NCI-H1694 (cell line): ENCODE measurements at places on chromosomes 4 and X.

DNA sequence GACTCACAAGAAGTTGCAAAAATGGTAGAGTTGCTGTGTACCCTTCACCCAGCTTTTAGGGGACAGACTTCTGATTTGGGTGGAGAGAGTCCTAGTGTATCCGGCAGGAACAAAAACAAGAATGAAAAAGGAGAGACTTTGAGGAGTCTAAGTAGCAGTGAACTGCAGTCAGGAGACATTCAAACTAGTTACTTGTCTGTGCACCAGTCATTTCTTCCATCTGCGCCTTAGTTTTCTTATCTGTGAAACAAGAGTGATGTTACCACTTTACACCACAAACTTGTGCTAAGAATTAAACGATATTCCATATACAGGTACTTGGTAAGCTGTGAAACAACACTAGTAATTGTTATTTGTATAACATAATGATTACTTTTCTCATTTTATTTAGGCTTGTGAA lies 47.3 kb downstream of the SH2D1A start:
- no peak for DNase-seq

DNA sequence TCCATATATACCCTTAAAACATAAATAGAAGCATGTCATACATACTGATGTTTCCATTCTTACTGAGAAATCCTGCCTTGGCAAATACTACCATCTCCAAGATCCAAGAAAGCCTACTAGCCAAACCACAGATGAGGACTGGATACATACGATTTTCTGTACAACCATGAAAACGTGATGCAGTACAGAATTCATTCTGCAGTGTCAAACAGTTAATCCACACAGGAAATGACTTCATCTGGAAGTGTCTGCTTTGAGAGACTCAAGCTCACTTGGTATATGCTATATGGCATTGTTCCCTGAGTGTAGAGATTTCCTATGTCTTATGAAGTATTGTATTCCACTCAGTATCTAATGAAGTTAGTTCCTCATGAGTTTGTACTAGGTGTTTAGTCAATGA lies 94.3 kb downstream of the CT47B1 start:
- DNase-seq: no peak

DNA sequence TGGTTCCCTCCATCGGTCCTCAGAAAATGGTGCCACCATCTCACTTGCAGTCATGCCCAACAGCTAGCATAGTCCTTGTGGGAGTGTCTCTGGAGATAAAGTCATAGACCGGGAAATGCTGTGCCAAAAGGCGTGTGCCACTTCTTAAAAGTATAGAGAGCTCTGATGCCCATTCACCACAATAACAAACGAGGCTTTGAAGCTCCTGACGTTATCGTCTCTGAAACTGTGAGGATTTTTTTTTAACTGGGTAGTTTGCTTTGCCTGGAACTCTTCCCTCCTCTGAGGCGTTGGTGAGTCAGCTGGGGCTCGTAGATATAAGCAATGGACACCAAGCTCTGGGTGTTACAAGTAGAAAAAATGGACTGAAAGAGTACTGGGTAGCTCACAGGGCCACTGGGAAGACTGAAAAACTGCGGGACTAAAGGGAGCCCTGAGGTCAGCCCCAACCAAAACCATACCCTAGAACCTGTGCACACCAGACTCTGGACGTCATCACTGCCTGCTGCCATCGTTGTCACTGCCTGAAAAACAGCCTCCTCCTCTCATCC lies 89.4 kb upstream of the TRIM2 start:
- DNase-seq: no peak

GRCh38 chrX:22424122-22424915 lies 151.6 kb downstream of the CBLL2 start:
- DNase-seq: no peak

GRCh38 chr4:186852073-186852420 lies 128.4 kb upstream of the FAT1 start:
- DNase-seq: no peak

DNA sequence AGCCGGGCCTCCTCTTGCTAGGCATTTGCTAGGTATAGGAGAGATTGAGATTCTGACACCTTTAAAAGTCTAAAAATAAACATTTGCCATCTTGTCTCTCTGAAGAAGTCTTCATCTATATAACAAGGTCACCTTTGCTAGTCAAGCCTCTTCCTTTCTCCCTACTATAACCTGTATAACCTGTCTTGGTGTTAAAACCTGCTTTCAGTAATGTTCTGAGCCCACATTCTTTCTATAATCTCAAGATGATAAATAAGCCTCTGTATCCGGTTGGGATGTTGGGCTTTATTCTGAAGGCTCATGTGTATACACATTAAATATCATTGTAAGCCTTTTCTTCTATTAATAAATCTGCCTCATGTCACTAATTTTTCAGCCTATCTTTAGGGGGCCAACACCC lies 10.2 kb downstream of the ASIC5 start:
- DNase-seq: no peak

GRCh38 chrX:23888887-23889501 lies 18.7 kb downstream of the APOO start:
- DNase-seq: no peak

GRCh38 chr4:159600061-159600460 lies 497.2 kb downstream of the RAPGEF2 start:
- no peak for DNase-seq

DNA sequence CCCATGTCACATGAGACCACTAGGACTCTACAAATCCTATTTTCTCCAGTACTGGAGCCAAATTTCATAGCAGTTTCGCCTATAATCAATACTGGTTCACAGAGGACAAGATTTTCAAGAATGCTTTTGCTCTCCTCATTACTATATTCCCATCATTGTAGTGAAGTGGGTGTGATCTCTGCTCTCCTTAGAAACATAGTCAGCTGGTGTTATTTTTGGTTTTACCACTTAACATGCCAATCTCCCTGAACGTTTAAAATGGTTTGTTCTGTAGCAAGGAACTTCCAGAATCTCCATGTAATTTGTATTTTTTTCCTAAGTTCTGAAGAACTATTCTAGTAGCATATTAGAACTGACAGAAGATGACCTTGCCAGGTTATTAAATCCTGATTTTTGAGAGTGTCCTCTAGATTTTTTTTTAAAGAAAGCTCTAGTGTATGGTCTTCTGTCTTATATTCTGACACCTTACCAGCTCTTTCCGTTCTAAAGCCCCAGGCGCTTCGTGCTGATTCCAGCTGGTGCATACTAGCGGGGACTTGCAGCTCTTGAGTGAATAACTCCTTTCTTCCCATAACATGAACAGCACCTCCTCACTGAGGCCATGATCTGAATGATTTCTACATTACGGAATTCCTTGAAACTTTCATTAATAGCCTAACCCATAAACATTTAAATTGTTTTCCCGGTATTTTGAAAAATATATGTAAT lies 1372.9 kb downstream of the TECRL start:
- DNase-seq: no peak

- DNase-seq: no peak
These were observed 169.6 kb upstream of the MXRA5 start for GRCh38 chrX:3516051-3516541.

DNA sequence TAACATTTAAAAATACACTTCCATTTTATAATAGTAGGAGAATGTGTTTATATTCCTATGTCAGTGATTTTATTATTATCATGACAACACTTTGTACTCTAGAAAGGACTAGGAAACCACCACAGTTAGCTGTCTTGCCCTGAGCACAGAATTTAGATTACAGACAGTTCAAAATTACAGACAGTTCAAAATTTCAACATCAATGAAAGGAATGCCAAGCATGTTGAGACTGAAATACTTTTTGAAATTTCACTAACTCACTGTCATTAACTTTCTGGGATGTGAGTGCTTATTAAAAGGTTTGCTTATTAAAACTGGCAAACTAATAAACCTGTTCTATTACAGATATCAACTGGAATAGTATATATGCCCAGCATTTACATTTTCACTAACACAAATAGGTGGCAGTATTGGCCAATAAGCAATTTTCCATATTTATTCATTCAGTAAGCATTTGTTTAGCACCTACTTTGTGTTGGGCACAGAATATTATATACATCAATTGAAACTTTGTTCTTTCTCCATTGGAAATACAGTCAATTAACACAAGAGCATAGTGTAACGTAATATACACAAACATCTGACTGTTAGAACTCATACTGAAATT lies 179.4 kb downstream of the FBXW7 start:
- no peak for DNase-seq

GRCh38 chr4:8153441-8153840 lies 5.2 kb downstream of the ABLIM2 start:
- no peak for DNase-seq

- DNase-seq: no peak
These were observed 1.2 kb downstream of the WDR44 start for GRCh38 chrX:118347131-118347530.

DNA sequence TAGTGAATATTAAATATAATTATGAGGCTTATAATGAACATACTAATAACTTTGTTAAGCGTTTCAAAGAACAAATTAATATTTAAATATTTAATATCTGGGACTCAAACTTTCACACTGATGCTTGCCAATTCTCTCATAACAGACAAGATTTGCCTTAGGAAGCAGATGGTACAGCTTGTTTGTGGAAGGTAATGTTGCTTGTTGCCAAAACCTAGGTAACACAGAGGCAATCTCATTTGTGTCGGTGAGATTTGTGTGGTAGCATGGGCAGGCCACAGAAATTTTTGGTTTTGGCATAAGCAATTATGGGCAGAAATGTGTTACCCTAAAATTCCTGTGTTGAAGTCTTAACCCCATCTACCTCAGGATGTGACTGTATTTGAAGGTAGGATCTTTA lies 114.9 kb upstream of the AFF2 start:
- DNase-seq: peak; percentile 64

DNA sequence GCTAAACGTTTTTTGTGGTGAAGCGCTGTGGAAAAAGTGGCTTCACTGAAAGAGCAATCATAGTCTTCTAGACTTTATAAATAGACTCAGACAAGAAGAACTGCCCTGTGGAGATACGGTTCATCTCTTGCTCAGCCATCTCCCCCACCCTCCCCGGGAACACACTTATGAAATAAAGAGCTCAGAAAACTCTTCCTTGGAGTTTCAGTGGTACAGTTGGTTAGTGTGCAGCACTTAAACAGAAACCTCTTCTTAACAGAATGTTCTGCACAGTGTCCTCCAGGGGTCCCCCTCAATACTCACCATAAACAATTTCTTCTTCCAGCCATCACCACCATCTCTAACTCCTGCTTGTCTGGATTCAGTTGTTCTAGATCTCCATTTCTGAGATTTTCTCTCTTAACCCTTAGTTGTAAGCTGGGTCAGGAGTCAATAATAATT lies 313.0 kb downstream of the ARHGAP10 start:
- DNase-seq: no peak

DNA sequence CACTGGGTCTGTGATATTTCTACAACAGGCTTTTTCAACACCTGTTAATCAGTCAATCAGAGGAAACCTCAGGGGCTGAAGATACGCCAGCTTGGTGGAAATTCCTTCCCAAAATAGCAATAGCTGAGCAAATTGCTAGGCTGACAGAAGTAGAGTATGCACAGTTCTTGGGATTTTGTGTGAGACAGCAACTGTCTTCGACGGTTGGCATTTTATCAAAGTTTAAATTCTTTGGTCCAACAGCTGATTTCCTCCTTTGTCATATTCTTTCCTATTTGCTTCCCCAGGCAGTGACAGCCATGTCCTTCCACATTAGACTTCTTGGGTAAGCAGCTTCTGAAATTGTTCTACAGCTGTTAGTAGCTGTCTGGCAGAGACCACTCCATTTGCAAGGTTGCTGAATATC lies 8.0 kb upstream of the PALLD start:
- DNase-seq: no peak

DNA sequence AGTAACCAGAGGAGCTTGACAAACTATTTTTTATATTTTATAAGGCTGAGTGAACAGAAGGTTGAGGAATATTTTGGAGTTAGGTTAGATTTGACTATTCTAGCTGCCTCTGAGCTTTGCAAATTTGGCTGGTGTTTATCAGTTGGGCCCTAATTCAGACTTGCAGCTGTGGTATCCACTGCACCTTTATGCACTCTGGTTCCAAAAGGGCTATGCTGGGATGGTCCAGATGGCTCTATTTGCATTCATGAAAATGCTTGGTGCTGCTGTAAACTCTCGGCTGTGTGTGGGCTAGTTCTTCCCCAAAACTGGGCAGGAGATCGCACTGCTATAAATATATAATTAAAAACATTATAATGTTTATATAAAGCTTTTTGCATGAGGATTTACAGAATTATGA lies 106.3 kb downstream of the REPS2 start:
- peak; percentile 11 for DNase-seq

- DNase-seq: no peak
These were observed 105.6 kb upstream of the CPEB2 start for GRCh38 chr4:14896656-14897175.

DNA sequence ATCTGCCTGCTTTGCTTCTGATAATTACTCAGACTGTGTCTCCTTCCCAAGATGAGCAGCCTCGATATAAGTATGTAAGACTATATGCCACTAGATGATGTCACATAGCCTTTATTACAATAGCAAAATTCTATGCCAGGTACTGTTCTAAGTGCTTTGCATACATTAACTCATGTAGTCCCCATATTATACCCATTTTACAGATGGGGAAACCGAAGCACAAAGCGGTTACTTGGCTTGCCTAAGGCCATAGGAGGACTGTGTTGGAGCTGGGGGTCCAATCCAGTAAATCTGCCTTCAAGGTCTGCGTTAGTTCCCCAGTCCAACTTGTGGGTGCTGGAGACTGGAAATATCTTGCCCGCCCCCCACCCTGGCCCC lies 826 bp upstream of the SCML1 start:
- no peak for DNase-seq

GRCh38 chrX:37348971-37349220 lies 268 bp upstream of the PRRG1 start:
- DNase-seq: no peak

DNA sequence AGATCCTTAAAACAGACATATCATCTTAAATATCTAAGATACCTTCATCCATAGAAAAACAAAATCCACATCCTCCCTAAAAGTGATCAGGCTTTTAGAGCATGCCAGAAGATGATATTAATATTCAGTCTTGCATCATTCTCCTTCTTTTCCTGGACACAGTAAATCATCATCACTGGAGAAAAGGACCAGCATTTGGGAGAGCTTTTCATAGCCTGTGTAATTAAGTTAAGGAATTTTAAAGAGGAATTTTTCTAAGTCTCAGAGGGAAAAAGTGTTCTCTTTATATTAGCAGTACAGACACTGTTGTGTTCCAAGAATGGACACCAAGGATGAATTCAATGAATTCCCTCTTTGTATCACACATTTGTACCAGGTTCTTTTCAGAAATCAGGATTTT lies 696 bp downstream of the SCRG1 start:
- no peak for DNase-seq

DNA sequence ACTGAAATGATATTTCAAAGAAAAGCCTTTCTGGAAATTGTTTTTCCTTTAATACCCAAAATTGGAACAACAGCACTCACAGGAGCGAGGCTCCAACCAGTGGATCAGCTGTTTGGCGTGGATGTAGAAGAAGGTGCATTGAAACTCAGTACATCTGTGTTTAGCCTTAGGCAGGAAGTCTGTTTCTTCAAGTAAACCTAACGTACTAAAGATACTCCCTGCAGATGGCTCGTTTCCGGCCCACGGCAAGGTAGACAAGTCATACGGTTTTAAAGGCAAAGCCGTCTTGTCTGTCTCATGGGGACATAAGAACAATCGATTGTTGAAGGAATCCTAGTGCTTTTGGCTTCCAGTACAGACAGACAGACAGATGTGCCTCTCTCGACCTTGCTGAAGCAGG lies 50.0 kb upstream of the CLCN4 start:
- DNase-seq: no peak

GRCh38 chr4:187304133-187304532 lies 580.5 kb upstream of the FAT1 start:
- no peak for DNase-seq
